ENCODE measurements at places on chromosomes 1 and 21. TPM values are rescaled to one million over a fixed set of nuclear protein-coding genes. Genes with fewer than 3 reads are reported as not detected.
A peak's percentile ranks its signal among the peaks of the same experiment; 100 is the strongest.

The CHIT1 gene
- not detected for total RNA-seq

The GNAT2 gene
- total RNA-seq = not detected

The SLC5A9 gene
- 15.2 TPM for total RNA-seq

The DSCAM gene
- not detected for total RNA-seq

The PLPPR4 gene
- 21.5 TPM for total RNA-seq

The SAMD13 gene
- total RNA-seq = 11.6 TPM

The AMY1C gene
- not detected for total RNA-seq

The C1QB gene
- total RNA-seq = 163 TPM

The RGS1 gene
- total RNA-seq = 56.4 TPM

The NIBAN1 gene
- 38.7 TPM for total RNA-seq

The RIMS3 gene
- 5.3 TPM for total RNA-seq

DNA sequence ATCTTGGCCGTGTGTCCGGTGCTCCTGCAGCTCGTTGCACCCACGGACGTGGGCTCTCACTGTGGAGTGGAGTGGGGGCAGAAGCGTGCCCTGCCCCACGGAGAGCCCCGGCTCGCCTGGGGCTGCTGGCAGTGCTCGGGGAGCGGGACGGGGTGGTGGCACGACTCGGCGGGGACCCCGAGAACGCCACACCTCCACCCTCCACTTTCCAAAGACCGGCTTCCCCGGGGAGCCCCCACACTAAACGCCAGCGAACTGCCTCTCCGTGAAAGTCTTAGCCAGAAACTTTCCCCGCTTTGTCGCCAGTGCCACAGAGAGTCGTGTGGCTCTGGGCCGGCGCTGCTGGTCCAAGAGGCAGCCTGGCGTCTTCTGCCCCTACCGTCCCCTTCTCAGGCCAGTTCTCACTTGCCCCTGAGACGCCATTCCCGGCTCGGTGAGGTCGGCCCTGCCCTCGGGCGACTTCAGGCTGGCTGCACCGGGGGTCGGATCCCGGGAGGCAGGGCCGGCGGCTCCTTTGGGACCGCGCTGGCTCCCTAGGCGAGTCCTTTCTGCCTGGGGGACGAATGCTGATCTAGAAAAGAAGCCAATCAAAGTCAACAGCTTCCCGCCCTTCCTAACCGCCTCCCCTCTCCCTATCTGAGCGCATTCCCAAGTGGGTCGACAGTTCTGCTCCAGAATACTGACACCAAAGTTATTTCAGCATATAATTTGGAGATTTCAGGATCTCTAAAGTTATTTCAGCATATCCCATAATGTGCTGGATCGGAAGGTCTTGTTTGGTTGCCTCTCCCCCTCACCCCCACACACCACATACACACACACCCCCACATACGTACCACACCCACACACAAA is 2.6 kb upstream of the SAMD13 start:
- DNase-seq = peak; percentile 49

DNA sequence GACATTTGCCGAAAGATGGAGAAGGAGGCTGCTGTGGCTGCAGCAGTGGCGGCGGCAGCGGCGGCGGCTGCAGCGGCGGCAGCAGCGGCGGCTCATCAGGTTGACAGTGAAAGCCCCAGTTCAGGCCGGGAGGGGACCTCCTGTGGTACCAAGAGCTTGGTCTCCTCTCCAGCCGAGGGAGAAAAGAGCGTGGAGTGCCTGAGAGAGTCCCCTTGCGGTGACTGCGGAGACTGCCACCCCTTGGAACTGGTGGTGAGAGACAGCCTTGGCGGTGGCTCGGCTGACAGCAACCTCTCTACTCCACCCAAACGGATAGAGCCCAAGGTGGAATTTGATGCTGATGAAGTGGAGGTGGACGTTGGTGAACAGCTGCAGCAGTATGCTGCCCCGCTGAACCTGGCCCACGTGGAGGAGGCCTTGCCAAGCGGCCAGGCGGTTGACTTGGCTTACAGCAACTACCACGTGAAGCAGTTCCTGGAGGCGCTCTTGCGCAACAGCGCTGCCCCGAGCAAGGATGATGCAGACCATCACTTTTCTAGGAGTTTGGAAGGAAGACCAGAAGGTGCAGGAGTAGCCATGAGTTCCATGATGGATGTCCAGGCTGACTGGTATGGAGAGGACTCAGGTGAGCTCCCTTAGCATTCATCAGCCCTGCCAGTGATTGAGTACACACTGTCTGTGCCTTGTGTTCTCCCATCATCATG is 6.3 kb downstream of the ZBTB8B start:
- DNase-seq = no peak

- DNase-seq = no peak
Measured at GRCh38 chr1:66388913-66389312, 145.0 kb upstream of the SGIP1 start.

DNA sequence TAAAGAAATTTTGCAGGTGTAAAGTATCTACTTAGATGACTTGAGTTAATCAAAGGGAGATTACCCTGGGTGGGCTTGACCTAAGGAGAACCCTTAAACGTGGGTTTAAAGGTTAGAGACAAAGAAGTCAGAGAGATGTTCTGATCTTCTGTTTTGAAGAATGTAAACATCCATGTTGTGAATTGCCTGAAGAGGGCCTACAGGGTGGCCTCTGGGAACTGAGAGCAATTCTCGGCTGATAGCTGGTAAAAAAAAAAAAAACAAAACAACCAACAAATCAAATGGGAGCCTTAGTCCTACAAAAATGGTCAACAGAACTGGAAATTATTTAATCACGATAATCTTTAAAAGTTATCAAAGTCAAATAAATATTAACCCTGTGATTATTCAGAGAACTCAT is 89.4 kb upstream of the BCL10 start:
- no peak for DNase-seq

DNA sequence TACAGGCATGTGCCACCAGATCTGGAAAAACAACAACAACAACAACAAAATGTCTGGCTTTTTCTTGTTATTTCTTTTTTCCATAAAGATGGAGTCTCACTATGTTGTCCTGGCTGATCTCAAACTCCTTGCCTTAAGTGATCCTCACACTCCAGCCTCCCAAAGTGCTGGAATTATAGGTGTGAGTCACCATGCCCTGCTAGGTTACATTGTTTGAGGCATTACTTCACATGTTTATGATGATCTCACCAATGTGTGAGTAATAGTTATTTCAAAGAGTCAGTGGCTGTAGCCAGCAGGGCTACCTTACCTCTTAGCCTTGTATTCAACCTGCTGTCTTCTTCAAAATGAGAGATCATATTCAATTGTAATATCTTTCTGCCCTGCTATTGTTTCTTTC is 445.7 kb downstream of the AMY1C start:
- DNase-seq = no peak

DNA sequence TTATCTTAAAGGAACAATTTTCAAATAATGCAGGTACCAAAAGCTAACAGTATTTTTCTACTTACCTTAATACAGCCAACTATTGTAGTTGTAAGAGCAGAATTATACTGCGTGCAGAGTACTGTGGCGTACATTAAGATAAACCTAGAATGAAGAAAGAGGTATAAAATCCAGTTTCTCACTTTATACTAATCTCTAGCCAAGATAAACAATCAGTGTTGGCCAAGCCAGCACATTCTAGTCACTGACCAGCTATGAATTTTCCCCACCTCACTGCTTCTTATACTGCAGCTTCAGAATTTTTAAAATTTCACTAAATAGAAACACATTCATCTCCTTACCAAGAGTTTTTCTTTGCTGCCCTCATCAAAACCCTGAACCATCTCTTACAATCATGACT is 33.6 kb downstream of the SLC35D1 start:
- no peak for DNase-seq

DNA sequence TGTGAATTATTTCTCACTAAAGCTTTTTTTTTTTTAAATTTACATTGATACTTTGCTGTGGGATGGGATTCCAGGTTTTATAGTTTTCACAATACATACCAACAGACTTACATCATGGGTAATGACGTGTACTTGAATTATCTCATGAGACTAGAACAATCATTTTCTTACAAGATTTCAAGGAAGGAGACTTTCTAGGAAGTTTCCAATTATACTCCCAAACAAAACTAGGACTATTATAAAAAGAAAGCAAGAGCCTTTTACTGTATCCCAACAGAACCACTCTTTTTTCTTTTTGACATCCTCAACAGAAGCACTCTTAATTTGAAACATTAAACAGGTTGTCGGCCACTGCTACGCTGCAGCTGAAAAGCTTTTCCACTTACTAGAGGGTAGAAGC is 48.7 kb downstream of the TESK2 start:
- DNase-seq = no peak

DNA sequence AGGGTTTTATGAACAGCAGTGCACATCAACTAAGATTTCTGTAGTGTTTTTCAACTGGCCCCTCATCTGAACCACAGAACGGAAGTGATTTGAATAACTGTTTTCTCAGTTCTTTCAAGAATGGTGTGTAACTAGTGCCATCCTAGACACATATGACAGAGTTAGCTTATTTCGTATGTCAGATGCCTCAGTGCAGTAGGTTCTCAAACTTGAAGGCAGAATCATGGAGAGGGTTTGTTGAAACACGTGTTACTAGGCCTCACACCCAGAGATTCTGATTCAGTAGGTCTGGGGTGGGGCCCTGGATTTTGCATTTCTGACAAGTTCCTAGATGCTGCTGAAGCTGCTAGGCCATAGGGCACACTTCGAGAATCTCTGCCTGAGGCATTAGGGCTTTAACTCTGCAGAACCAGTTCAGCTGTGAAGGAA is 49.0 kb downstream of the SCCPDH start:
- no peak for DNase-seq

DNA sequence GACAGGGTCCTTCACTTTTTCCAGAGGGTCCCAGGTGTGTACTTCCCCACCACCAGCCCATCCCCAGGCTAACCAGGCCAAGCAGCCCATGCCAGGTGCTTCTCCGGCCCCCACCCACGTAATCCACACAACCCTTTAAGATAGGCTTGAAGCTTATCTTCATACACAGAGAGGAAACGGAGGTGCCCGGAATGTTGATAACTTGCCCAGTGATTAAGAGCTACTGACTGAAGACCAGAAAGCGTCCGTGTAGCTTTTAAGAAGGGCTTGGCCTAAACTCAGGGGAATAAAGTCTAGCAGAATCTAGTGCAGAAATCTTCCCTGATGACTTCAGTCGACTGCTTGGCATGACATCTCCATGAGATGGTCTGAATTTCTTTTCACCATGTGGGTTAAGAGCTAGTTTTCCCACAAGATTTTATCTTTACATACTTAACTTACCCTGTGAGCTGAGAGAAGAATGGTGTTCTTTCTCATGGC is 138.7 kb downstream of the GALNT2 start:
- no peak for DNase-seq

- DNase-seq = no peak
Measured at GRCh38 chr1:153698923-153699714, 20.6 kb downstream of the NPR1 start.

DNA sequence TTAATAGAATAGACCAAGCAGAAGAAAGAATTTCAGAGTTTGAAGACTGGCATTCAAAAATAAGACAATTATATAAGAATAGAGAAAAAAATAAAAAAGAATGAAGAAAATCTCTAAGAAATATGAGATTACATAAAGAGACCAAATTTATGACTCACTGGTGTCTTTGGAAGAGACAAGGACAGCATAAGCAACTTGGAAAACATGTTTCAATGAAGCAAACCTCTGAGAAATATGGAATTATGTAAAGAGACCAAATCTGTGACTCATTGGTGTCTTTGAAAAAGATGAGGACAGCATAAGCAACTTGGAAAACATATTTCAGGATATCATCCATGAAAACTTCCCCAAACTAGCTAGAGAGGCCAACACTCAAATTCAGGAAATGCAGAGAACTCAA is 60.4 kb upstream of the LYPLAL1 start:
- no peak for DNase-seq

All from transverse colon (tissue), 4 donors.